Mesenteric fat pad (tissue), 1 donor: ENCODE measurements at places on chromosomes 7 and 10. TPM values are rescaled to one million over a fixed set of nuclear protein-coding genes. Genes with fewer than 3 reads are reported as not detected.

- peak; percentile 2 for DNase-seq
Measured at GRCh38 chr10:15339892-15340291, 31.2 kb downstream of the FAM171A1 start.

DNA sequence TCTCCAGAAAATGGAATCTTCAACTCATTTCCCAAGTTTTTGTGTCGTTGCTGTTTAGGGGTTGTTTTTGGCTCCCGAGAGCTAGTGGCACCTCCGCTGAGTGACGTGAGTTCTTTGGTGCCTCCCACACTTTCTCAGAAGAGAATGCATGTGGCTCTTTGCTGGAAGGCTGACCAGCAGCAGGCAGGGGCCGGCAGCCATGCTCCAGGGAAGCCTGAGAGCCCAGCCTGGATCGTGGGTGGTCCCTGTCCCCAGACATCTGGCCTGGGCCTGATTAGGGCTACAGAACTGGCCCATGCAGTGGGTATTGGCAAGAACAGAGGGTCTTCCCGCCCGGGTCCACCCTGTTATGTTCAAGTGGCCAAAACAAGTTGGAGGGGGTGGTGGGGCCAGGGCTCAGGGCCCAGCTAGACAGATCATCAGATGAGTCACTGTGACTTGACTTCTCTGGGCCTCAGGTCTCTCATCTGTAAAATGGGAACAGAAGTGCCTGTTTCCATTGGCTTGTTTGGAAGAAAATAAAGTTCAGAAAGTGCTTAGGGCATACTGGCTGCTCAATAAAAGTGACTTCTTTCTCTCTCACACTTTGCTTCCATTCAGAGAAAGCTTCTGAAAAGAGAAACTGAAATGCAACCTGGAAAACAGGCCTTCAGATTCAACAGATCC lies 83.1 kb downstream of the STRA8 start:
- DNase-seq = no peak

DNA sequence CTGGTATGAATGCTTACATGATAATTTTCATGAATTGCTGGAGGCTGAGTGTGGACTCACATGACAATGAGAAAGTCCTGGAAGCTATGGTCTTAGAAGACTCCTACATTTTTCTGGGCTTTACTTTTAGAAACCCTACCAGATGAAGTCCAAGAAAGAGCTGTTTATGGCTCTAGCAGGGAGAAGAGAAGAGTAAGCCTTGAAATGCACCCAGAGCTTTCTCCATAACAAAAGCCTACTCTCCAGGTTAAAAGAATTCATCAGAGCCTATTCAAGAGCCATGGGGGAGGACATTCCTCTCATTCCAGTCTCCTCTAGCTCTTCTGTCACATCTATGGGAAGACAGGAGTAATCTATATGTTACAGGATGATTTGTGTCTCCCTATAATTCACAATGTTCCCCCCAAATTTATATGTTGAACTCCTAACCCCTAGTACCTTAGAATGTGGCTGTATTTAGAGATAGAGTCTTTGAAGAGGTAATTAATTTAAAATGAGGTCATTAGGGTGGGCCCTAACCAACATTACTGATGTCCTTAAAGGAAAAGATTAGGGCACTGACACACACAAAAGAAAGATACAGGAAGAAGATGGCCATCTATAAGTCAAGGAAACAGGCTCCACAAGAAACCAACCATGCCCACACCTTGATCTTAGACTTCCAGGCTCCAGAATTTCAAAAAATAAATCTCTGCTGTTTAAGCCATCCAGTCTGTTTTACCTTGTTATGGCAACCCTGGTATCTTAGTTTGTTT lies 193.8 kb upstream of the PTER start:
- no peak for DNase-seq

Gene ABCB1
- total RNA-seq = 3.2 TPM

Gene MSANTD7
- total RNA-seq = 8.6 TPM

Gene NEUROD6
- not detected for total RNA-seq

DNA sequence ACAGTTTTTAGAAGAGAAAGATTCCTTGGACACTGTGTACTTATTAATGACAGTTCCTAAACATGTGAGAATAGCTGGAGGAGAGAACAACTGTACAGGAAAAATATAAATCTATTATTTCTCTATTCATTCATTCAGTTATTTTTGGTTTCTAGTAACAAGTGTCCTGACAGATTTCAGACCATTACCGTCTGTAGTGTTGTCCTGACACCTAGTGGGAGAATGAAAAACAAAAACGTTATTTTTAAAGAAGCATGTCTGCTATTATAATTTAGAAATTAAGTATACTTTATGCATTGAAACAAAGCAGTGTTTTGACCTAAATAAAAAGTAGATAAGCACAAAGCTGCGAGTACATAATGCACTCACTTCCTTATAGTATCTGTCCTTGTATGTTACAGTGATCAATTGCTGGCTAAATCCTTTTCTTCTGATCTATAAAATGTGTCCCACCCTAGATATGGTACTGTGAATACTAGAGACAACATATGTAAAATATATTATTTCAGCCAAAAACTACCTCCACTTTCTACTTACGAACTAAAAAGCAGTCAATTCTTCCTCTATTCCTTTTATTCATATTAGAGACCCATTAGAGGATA lies 575.6 kb downstream of the ARL4A start:
- DNase-seq = no peak

DNA sequence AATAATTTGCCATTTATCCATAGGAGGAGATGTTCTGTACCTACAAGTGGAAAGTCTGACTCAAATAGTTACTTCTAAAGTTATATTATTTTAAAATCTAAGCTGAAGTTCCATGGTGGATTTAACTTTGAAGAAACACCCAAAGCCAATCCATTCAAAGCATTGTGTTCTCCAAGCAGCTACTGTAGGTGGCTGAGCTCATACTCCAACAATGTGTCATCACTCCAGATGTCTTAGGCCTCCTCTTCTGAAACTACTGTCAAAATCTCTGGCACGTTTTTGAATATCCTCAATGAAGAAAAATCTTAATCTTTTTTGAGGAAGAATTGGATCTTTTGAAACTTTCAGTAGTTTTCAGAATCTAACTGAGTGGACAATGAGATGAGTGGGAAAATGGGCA lies 169.1 kb downstream of the PTEN start:
- no peak for DNase-seq

Gene CCL24
- total RNA-seq = not detected

- DNase-seq = no peak
Measured at GRCh38 chr10:83476211-83476610, 663.1 kb upstream of the GHITM start.

DNA sequence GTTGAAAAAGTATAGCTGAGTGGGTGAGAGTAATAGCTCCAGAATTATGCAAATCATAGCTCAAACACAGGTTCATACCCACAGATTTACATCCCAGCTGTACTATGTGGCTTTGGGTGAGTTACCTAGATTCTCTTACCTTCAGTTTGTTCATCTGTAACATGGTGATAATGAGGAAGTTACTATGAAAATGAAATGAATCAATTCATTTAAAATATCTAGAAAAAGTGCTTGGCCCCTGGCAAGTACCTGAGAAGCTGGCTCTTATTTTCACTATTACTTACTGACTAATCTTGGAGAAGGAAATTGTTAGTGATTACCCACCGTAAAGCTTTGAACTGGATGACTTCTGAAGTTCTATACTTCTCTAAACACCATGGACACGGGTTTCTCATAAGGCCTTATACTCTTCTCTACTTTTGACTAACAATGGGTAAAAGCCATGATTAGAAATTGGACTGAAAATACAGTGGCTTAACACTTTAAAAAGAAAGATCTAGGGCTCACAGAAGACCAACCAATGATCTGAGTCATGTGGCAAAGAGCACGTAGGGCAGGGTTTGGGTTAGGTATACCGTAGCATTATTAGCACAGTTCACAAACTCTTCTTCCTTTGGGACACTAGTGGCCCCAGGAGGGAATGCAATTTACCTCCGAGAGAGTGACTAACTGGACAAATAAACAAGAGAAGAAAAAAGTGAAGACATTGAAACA lies 149.2 kb downstream of the PLPP4 start:
- DNase-seq = no peak

GRCh38 chr10:77774940-77775391 lies 137.4 kb upstream of the KCNMA1 start:
- DNase-seq = peak; percentile 47

Gene CCDC146
- 11.4 TPM for total RNA-seq

Gene MMD2
- total RNA-seq = not detected

DNA sequence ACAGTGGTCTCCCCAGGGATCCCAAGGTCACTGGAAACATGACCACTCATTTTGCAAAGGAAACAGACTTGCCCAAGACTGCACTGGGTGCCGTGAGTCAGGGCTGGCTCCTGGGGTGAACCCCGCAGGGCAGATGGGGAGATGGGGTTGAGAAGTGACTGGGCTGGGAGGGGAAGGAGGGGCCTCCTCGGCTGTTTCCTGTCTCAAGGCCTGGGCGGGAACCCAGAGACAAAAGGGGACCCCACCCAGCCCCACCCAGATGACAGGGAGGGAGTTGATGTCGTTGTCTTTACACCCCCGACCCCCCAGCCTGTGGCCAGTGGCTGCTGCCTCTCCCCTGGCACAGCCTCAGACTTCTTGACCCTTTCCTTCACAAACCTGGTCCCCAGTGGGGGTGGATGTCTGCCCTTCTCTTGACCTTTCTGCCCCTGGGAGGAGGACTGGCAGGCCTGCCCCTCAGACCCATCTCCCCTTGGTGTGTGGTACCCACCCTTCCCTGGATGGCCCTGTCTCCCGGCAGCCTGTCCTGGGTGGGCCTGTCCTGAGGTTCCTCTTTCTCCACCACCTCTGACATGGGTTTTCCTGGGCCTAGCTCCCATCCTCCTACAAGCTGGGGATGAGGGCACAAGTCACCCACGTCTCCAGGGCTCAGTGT lies 1.4 kb downstream of the MYO1G start:
- no peak for DNase-seq

Gene TFPI2
- 27.9 TPM for total RNA-seq

- DNase-seq = no peak
Measured at GRCh38 chr10:122263971-122264370, 7.1 kb upstream of the BTBD16 start.

- DNase-seq = no peak
Measured at GRCh38 chr10:93464776-93465388, 17.3 kb downstream of the MYOF start.

DNA sequence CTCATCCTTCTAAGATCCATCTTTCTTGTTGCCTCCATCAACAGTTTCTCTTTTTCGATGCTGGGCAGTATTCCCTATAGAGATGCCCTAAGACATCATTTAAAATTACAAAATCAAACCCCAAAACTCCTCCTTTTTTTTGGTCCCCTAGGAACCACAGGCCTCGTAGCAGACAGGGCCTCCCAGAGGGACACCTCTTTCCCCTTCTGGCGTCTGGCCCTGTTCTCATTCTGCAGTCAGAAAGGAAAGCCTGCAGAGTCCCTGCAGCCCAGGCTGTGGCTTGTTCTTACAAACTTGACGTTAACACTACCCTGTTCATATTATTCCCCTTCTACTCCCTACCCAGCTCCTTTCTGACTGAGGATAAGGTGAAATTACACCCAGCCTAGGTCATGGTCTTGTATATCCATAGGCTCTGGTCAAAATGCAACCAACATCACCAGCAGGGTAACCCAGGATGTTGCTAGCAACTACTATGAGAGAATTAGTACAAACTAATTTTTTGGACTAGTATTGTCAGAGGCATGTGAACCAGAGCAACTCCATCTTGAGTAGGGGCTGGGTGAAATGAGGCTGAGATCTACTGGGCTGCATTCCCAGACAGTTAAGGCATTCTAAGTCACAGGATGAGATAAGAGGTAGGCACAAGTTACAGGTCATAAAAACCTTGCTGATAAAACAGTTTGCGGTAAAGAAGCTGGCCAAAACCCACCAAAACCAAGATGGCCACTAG lies 3.5 kb upstream of the EPHA1 start:
- no peak for DNase-seq

DNA sequence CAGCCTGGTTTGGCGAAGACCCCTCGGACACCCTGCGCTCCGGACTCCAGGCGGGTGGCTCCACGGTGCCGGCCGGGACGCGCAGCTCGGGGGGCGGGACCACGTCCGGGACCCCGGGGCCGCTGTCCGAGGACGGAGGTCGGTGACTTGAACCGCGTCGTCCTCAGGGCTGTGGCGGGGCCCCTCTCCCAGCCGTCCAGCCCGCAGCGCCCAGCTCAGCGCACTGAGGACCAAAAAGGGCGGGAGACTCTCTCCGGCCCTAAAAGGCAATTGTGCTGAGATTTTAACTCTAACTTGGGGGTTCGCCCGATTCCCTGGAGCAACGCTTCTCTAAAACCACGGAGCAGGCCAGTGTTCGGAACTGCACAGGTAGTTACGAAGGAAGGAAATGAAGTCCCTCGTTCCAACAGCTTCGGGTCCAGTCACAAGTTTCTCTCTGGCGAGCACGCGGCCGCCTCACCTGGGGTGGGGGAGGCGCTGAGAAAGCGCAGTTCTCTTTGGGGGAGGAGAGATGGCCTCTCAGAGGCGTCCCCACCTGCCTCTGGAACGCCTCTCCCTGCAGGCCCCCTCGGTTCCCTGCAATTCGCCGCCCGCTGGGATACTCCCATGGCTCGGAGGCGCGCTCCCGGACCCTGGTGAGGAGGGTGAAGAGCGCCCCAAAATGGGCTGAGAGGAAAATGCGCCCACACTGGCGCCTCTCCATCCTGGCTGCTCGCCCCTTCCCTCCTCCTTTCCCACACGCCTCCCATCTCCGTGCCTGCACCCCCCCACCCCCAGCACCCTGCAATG lies 352.7 kb downstream of the DNAJB6 start:
- DNase-seq = peak; percentile 83

Gene AGR2
- total RNA-seq = 0.29 TPM

DNA sequence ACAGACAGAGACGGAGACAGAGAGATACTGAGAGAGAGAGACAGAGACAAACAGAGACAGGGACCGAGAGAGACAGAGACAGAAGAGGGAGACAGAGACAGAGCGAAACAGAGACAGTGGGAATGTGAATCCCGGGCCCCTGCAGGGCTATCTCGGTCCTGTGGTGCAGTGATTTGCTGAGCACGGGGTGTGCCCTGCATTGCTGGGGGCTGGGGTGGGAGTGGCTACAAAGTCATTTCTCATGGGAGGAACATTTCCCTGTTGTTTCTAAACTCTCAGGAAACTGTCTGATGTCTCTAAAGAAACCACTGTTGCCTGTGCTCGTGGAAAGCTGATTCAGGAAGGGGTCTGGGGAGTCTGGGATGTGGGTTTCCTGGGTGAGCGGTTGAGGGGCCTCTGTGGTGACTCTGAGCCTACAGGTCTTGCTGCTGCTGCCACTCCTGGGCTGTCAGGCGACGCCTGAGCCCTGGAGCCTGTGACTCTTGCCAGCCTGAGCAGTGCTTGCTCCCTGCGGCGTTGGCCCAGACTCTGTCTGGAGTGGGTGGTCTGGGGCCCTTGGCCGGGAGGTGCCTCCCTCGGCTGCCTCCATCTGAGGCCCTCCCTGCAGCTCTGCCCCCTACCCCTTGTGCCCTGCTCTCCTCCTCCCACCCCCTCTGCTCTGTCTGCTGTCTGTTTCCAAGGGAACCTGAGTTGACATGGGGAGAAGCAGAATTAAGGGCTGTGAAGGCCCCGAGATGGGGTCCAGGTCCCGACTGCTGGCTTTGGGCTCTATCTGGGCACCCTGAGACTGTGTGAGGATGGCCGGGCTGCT lies 292.0 kb downstream of the WDR37 start:
- no peak for DNase-seq

- no peak for DNase-seq
Measured at GRCh38 chr10:30868611-30869010, 163.1 kb downstream of the ZNF438 start.
